Left forelimb (tissue), 1 donor: ENCODE measurements at places on chromosomes 3 and 15.

- DNase-seq: no peak
Observed at GRCh38 chr3:5499404-5499803, 311.9 kb downstream of the EDEM1 start.

DNA sequence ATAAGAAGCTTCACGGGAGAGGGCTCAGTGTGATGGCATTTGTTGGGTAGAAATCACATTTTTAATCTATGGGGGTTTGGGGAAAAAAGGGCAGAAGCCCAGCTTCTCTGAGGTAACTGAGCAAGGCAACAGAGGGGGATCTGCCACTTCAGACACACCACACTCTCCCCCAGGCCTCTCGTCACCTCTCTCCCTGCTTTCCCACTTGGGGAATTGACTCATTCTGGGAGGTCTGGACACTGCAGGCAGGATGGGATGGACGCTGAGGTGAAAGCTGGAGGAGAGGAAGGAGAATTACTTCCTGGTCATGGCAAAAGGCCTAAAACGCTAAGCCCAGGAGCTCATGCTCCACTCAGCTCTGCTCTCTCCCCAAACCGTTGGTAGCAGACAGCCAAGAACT lies 33.2 kb downstream of the MYO5C start:
- no peak for DNase-seq

GRCh38 chr3:147423537-147423797 lies 14.3 kb downstream of the ZIC1 start:
- no peak for DNase-seq

DNA sequence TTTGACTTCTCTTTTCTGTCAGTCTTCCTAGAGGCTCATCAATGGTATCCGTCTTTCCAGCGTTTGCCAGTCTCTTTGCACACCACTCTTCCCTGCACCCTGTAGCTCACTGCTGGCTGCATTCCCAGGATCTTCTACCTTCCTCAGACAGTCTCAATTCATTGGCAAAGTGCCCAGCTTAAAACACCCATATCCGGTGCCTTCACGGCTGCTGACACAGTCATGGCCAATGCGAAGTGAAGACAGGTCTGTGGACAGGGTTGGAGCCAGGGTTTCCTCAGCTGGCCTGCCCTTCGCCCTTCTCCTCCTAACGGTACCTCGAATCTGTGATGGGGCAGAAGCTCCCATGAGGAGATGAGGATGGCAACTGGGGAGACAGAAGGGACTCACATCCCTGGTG lies 36.1 kb downstream of the PTH1R start:
- DNase-seq: no peak

DNA sequence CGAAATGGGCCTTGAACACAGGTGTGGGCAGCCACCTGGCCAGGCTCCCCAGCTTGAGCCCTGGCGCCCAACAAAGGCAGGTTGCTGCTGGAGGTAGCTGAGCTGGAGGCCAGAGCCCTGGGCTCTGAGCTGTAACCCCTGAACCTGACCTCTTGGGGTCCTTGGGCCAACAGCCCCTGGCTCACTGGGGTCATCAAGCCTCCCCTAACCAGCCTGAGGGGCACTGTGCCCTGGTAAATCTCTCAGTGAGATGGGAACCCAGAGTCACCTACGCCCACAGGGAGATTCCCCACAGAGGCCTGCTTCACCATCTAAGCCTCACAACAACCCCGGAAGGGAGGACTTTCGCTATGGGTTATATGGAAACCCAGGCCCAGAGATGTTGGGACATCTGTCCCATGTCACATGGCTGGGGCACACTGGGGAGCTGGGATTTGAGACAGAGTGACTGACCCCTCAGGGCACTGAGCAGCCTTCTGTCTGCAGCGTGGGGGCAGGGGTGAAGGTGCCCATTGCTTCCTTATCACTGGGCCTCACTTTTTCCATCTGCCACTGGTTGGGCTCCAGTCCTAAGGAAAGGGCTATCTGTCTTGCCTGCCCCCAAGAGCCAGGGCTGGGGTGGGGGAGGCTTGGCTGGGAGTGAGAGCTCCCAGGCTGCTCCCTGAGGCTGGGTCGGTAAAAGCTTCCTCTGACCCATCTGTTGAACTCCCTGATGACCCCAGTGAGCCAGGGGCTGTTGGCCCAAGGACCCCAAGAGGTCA lies 59.1 kb downstream of the IQSEC1 start:
- DNase-seq: no peak

GRCh38 chr15:48096813-48097212 lies 24.0 kb upstream of the SLC24A5 start:
- DNase-seq: no peak

- DNase-seq: no peak
Observed at GRCh38 chr3:148911592-148911991, 46.5 kb downstream of the CPA3 start.

DNA sequence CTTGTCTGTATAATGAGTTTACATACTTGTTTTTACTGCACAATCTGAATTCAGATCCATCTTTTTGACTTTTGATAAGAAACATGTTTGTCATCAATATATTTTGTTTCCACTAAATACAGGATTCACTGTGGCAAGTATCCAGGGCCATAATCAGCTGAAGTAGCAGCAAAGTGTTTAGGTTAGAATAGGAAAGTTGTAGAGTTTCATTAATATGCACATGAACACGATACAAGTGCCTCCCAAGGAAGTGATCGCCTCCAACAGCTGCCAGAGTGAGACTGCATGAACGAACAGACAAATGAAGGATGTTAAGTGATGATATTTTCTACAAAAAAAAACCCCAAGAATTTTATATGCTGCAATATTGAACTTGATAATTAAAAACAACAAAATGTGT lies 204.3 kb downstream of the TBL1XR1 start:
- DNase-seq: no peak

DNA sequence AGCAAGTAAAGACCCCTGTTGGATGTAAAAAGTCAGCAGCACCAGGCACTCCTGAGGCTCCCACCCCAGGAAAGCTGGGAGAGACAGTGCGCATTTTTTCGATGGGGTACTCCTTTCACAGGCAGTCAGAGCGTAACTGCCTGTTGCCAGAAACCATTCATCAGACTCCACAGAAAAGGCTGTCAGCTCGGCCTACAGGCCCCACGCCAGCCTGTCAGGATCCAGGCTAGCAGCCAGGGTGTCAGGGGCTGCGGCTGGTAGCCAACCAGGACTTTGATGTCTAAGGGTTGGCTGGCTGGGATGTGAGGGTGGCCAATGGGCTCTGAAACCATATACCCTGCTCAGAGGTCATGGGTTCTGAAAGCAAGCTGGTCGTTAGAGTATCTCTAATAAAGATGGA lies 164.5 kb downstream of the WNT5A start:
- DNase-seq: no peak

GRCh38 chr3:188822411-188822810 lies 349.4 kb upstream of the TPRG1 start:
- DNase-seq: no peak

GRCh38 chr15:101479851-101480612 lies 9.5 kb downstream of the PCSK6 start:
- no peak for DNase-seq

GRCh38 chr3:12557473-12558100 lies 700 bp downstream of the MKRN2 start:
- DNase-seq: no peak

GRCh38 chr15:89129123-89129815 lies 41.0 kb downstream of the ABHD2 start:
- no peak for DNase-seq
